SHP77 (cell line): ENCODE measurements at places on chromosomes 12 and 14.
A peak's percentile ranks its signal among the peaks of the same experiment; 100 is the strongest.

GRCh38 chr12:1814266-1814665, 6.1 kb upstream of the LRTM2 start:
- no peak for DNase-seq

- no peak for DNase-seq
Measured at GRCh38 chr12:114012744-114013431, 46.8 kb upstream of the RBM19 start.

DNA sequence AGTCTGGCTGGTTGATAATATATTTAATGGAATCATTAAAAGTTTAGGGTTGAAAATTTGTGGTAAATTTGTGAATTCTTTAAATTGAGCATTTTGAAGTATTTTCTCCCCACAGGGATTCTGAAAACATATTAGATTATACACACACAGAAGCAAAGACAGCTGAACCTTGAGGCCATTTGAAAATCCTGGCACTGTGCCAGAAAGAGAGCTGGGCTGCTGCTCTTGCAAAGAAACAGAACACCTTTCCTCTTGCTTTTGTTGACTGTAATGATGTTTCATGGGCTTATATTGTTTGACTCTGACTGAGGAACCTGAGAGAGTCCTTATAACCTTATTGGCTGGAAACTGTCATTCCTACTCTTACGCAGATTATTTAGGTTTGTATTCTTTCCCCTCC, 4.8 kb downstream of the RNF34 start:
- peak; percentile 69 for DNase-seq

DNA sequence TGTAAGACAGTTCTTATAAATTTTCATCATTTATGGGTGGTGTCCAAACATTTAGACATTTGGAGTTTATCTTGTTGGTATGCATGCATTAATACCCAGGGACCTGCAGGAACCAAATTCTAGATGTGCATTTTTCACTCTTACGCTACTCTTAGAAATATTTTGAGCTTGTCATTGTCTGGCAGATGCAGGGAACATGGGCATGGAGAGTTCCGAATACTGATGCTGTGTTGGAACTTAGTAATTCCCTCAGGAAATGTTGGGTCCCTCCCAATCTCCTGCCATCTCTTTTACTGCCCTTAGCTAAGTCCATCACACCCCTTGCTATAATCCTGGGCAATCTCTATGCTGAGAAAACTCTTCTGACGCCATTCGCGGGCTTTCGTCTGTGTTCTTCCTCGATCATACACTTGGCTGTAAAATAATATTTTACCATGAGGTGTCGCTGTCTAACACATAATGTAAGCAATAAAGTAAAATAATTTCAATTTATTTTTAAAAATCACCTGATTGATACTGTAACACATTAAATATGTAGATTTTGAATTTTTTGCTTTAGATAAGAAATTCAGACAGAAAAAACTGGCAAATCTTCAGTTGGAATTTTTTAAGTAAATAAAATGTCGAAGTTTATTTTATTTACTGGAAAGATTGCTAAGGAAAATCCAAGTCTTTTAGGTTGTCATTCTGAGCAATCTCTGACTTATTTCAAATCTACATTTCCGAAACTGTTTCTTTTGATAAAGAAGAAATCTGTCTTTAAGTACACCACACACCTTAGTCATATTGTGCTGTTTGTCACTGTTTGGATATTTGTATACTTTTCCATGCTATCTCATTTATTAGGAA, 304.1 kb upstream of the SSTR1 start:
- peak; percentile 50 for DNase-seq

DNA sequence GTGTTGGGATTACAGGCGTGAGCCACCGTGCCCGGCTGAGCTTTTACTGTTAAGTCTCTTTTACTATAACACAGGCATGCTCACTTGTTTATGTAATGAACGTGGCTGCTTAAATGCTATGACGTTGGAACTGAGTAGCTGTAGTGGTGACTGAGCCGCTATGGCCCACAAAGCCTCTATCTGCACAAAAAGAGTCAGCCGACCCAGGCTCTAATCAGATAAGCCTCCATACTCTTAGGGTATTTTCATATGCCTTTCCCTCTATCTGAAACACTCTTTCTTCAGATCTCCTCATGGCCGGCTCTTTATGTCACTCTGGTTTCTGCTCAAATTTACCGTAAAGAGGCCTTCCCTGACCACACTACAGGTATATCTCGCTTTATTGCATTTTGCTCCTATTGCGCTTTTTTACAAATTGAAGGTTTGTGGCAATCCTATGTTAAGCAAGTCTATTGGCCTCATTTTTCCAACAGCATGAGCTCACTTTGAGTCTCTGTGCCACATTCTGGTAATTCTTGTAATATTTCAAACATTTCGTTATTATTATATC, 8.0 kb downstream of the SLC2A14 start:
- DNase-seq = no peak

DNA sequence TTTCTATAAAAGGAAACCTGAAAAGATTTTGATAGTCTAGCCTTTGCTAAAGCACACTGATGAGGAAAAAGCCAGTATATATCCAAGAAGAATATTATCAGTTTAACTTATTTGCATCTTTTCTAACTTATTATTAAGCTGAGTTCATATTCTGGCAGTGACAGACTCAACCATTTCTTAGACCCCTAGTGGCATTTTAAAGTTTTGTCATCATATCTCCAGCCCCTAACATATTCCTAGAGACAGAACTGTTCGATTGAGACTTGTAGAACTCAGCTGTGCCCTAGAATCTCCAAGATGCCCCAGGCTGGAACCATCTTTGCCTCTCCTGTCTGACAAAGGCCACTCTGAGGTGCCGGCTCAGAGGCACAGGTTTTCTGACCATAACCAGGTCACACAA, 365.6 kb downstream of the NELL2 start:
- DNase-seq = no peak

GRCh38 chr14:101110729-101111619, 207.5 kb upstream of the RTL1 start:
- no peak for DNase-seq

- no peak for DNase-seq
Measured at GRCh38 chr12:132109741-132110140, 34.4 kb downstream of the DDX51 start.

- no peak for DNase-seq
Measured at GRCh38 chr14:96811985-96812667, 14.9 kb downstream of the VRK1 start.

DNA sequence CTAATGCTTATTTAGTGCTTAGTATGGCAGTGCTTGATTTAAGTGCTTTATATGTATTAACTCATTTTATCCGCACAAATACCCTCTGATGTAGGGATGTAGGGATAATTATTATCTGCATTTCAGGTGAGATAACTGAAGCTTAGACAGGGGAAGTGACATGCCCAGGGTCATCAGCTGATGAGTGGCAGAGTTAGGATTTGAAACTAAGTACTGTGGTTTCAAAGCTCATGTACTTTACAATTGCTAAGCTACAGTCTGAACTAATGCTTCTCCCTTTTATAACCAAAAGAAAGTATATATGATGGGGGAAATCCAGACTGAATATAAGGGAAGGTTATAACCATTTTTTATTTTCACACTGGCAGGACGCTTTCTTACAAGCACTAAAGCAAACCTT, 229.6 kb upstream of the NAV3 start:
- no peak for DNase-seq

- DNase-seq = no peak
Measured at GRCh38 chr12:54383041-54383609, 1.4 kb downstream of the ZNF385A start.

- DNase-seq = no peak
Measured at GRCh38 chr12:73384592-73384991, 1112.4 kb downstream of the TRHDE start.

- DNase-seq = peak; percentile 82
Measured at GRCh38 chr14:29584992-29585391, 342.7 kb downstream of the PRKD1 start.

- peak; percentile 65 for DNase-seq
Measured at GRCh38 chr12:132444957-132445883, 44.7 kb upstream of the FBRSL1 start.

GRCh38 chr14:92994131-92994676, 71.3 kb downstream of the CHGA start:
- DNase-seq = no peak

DNA sequence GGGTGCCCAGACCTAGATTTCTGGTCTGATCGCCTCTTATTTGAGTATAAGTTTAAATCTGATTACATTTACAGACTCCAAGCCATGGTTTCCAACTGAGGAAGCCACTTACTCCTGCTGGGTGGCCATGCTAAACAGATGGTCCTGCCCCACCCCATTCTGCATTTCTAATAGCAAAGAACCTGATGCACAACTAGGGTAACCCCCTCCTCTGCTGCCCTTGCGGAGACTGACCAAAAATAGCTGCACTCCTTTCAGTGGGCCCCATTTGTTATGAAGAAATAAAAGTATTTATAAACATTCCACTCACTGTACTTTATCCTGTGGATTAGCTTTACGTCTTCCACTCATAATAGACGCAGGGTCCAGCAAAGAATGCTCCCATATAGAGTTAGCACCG, 6.8 kb downstream of the GIT2 start:
- DNase-seq = no peak

DNA sequence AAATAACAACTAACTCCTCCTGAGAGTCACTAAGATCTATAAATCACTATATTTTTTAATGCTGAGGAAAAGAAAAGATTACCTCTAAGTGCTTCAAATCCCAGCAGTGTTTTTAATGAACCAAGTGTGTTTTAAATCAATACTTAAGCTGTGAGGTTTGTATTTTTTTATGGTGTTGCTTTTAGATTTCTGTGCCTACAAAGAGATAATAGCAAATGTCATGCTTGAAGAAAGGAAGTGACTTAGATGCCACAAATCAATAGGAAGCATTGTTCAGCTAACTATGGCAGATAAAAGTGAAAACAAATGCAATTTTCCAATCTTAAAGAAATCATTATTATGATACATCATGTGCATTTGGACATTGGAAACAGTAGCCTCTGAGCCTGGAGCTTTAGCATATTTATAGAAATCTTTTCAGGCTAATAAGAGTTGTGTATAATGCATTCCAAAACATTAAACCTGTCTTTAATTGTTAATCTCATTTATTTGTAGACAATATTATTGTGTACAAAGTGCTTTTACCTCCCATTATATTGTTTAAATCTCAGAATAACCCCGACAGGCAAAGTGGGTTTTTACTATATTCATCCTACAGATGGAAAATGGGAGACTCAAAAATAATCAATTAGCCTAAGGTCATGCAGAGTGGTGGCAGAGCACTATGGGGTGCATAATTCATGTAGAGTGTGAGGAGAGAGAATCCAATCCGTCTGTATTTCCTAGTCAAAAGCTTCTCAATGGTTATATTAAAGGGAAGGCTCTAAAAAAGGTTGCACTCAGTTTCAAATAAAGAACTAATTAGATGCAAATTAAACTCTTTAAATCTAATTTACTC, 486.2 kb downstream of the NAV3 start:
- no peak for DNase-seq

- DNase-seq = no peak
Measured at GRCh38 chr12:119841433-119842210, 35.5 kb downstream of the CIT start.

GRCh38 chr12:51820526-51821439, 27.7 kb downstream of the FIGNL2 start:
- DNase-seq = peak; percentile 80

- DNase-seq = no peak
Measured at GRCh38 chr12:58204071-58204470, 262.7 kb downstream of the ATP23 start.

DNA sequence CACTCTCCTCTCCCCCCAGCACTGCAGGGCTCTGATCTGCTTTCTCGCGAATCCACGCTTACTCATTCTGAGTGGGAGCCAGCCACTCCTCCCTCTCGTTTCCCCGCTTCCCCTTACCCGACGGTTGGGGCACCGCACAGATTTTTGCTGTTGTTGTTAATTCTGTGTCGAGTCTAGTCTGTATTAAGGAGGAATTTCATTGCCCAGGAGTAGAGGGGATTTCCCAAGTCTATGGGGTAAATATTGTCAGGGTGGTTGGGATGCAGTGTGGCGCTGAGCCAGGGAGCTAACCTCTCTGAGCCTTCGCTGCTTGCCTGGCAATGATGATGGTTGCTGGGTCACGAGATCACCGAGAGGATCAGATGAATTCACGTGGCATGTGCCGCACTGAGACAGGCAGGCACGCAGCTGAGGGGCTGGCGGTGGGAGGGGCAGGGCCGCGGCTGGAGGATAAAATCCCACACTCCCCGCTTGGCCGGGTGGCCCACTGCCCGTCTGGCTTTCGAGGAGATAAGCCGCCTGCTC, 18.5 kb downstream of the NCOR2 start:
- DNase-seq = no peak

DNA sequence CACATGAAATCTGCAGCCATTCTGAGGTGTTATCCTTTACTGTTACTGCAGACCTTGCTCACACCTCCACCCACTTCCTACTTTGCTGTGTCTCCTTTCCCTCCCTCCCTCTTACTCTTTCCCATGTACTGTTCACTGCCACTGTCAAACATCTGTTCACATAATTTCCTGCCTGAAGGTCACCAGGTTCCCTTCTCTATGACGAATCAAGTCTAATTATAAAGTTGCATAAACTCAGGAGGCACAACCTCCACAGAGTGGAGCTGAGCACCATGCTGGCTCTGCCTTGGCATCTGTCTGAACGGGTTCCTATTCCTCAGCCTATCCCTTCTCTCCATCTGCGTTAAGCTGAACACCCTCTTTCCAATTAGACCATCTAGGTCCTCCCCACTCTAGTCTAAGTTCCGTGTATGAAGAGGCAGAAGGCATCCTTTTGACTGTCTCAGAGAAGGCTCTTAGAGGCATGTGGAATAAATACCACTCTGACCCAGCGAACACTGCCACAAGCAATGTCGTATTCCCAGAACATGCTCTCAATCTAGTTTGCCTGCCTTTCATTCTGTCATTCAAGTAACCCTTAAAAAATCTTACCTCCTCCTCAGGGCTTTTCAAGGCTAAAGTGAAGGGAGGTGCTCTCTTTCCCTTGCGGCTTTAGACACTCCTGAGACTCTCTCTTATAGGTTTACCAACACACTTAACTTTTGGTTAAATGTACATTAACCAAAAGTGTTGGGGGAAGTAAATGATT, 48.7 kb downstream of the ACADS start:
- no peak for DNase-seq

DNA sequence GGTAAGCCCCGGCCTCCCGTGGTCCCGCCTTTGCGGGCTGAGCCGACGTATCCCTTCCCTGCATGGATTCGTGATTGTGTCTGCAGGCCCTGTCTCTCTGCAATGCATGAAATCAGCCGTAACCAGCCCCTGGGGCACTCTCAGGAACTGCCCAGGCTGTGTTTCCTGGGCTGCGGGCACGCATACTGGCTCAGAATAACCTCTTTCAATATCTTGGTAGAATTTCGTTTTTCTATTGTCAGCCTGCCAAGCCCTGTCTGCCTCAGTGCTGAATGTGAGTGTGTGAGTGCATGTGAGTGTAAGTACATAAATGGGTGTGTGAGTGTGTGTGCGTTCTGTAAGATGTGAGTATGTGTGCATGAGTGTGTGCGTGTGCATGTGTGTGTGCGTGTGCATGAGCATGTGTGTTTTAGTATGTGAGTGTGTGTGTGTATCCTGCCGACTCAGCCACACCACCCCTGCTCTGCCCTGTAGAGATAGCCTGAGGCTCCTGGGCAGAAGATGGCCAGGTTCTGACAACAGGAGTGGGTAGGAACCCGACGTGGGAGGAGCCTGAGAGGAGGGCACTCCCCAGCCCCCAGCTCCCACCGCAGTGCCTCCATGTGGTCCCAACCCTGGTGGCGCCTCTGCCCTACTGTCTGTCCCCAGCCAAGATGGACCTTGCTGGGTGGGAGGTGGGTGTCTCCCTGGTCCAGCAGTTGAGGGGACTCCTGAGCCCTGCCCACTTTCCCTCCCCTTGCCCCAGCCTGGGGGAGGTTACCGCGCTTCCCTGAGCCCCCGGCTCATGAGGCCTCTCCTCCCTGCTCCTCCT, 268.8 kb downstream of the ADGRD1 start:
- DNase-seq = no peak
